ENCODE measurements at places on chromosomes 5 and 9.
A peak's percentile ranks its signal among the peaks of the same experiment; 100 is the strongest.

DNA sequence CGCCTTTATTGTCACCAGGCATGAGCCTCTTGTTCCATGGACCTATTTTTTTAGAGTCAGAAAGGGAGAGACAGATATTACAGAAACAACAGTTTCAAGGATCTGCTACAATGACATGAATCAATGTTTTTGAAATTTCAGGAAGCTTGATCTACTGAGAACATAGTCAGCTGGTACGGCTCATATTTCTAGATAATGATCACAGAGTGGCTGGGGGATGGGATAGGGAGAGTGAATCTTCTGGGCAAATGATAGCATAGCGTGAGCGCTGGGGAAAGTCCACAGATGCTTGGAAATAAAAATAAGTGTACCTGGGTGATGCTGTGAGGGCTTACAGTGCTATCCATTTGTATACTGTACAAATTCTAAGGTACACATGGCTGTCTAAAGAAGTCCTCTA lies 340.4 kb downstream of the EBF1 start:
- no peak for DNase-seq

DNA sequence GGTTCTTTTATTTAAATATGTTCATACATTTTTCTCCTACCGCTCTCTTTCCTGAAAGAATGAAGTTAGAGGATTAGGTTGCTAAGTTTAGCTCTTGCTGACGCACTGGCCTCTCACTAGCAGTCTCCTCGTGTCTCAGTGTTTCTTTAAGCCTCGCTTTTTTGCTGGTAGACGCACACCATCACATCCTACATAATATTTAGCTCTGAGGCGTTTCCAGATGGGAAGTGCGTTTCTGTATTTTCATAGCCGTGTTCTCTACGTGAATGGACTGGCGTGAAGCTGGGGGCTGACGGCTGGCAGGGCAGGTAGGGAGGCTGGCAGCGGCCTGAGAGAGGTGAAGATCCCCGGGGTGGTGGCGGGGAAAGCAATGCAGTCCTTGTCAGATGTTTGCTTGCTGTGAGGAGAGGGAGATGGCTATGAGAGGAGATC lies 79.2 kb upstream of the SPRY4 start:
- no peak for DNase-seq

DNA sequence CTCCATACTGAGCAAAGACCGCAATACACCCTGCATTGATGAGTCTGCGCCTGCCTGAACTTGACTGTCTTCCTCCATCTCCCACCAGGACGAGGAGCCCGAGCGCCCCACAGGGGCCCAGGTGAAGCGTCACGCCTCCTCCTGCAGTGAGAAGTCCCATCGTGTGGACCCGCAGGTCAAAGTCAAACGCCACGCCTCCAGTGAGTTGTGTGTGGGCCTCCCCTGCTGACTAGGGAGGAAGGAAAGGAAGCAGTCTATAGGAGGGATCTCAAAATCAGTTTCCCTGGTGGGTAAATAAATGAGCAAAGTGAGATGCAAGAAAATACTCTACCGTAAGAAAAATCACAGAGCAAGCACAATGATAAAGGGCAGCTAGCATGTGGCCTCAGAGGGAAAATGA lies 22.8 kb upstream of the GRPEL2 start:
- DNase-seq: no peak

DNA sequence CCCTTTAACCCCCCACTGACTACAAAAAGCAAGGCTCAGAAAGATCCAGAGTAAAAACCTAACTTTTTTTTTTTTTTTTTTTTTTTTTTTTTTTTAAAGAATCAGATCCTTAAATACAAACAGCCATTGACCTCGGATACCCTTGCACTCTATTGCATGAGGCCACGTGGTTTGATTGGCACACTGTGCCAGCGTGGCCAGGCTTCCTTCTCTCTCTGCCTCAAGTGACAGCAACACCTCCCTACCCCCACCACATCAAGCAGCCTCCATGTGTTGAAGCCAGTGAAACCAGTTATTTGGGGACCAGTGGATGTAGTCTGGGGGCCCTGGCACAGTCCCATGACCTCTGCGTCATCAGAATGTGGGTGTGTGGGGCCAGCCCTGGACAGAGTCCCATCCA lies 71.4 kb downstream of the OTULIN start:
- no peak for DNase-seq

DNA sequence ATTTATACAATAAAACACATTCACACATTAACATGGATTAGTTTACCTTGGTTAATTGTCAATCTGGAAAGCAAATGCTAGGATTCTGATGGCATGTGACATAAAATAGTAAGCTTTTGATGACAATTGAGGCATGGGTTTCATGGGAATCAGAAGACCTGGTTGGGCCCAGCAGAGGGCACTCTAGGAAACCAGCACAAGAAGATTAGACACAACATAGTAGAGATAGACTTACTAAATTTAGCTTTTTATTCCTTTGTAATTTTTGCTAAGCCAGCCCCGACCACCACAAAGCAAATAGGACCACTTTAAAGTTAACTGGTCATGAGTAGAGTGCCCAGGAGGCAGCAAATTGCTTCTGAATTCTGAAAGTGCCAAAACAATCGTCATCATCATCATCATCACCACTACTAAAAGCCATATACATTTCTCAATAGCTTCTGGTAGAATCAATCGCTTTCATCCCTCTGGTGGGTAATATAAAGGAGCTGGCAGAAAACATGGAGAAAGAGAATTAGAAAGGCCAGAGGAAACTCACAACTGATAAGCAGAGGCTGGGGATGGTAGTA lies 163.2 kb downstream of the ARRDC3 start:
- DNase-seq: no peak

DNA sequence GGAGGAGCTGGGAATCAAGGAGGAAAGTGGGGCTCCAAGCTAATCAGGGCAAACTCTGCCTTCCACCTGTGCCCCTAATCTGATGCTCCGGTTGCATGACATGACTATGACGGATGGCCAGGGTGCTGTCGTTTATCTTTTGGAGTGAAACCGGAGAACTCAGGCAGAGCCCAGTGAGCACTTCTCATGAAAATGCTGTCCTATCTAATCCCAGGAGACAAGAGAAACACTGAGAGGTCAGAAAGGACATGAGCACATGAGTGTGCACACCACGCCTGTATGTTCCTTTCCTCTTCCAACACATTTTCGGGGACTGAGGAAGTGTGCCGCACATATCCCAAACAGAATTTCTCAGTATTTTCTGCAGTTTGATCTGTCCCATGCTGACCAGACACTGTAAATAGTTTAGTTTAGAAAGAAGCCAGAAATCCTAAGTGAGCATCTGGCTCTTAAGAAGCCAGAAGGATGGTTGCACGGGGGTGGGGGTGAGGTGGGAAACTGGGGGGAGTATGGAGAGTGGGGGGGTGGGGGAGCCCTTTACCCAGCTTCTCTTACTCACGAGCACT lies 217.1 kb downstream of the TSSK1B start:
- DNase-seq: no peak

DNA sequence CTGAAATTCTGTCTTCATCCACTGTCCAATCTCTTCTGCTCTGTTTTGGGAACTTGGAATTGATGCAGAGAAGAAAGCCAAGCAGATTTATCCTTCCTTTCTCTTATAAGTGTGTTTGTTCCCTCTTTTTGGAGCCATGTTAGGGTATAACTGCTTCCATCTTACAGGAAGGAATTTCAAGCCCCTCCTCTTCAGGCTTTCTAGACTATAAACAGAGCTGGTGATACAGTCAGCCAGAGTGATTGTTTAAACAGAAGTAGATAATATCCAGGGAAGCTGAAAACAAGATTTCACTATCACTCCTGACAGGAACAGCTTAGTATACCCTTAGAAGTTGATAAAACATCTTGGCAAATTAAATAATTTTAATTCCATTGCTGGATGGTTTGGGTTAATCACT lies 102.1 kb upstream of the DMRT1 start:
- no peak for DNase-seq

- no peak for DNase-seq
Measured at GRCh38 chr5:59491945-59492344, 401.6 kb downstream of the PDE4D start.

DNA sequence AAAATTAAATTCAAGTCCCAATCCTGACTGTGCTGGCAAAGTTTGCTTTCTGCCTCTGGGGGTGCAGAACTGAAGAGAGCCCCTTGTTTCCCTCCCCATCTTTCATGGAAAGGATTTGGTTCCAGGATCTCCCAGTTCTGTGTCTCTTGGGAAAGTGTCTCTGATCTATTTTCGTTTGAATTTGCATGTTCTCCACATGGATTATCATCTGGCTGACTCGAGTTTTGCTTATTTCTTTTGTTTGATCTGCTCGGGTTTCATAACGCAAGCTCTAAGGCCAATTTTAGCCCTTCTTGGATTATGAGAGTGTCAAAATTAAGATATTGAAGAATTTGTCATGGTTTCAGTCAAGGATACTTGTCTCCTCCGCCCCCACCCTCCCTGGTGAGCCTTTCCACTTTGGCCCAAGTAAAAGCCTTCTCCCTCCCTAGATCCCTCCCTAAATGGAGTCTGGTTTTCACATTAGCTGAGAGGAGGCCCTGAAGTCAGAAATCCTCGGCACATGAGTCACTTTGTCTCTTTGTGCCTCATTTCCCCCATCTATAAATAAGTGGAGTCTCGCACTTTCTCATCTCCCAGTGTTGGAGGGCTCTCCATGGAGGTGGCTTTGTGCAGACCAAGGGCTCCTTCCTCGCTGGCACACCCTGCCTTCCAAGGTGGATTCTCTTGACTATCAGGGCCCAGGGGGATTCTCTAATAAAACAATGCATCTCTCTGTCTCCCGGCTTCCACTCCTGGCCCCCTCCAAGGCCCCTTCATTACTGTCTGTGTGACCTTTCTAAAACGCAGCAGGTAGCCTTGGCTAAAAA lies 17.3 kb downstream of the ADRB2 start:
- DNase-seq: no peak

GRCh38 chr5:40746703-40747102 lies 9.1 kb downstream of the TTC33 start:
- DNase-seq: no peak

- DNase-seq: no peak
Measured at GRCh38 chr5:111132076-111132475, 39.9 kb downstream of the WDR36 start.

DNA sequence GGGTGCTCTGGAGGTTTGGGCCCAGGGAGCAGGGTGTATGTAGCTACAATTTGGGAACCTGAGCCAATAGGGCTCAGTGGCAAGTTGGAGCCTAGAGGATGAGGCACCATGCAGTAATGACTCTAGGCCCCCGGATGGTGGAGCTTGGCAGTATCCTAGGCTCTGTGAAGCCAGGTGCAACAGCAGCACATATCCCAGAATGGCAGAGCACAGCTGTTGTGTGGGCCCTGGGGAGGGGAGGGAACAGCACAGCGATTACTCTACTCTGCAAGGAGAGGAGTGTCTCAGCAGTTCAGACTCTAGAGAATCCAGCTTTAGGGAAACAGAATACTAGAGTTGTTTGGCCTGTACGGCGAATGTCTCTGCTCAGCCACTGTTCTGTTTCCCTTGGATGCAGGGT lies 56.1 kb downstream of the LRRTM2 start:
- no peak for DNase-seq

DNA sequence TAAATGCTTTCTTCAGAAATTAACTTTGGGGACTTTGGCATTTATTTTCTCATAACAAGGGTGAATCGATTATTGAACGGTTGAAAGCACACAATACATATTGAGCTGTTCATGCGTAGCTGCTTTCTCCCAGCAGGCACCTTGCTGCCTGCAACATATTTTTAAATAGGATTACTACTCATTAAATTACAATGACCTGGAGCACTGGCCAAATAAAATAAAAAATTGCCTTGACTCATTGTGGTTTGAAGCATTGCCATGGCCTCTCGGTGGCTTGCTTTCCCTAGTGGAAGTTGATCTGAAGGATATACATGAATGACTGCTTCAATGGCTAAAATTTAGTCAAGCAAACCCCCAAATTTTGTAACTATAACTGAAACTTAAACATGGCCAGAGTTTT lies 181.6 kb upstream of the NUDT12 start:
- no peak for DNase-seq

GRCh38 chr5:176995122-176995490 lies 11.5 kb downstream of the UIMC1 start:
- DNase-seq: no peak

DNA sequence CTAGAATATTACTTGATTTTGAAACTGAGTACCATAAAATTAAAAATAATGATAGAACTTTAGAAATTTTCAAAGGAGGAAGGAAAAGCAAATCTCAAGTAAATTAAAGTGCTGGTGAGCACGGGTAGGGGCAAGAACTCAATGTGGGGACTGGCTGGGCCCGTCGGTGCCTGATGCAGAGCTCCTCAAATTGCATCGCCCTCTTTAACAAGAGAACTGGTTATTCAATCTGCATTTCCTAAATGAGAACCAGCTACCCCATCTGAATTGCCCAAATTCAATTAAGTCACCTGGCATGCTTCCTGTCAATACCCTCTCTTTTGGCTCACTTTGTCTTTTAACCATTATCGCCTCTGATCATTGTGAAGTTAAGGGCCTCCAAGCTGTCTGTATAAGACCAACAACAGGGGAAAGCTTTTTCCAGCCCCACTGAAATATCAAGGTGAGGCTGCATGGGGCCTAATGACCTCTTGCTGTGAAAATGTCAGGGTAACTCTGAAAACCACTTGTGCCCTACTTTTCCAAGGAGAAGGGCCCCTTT lies 316.7 kb downstream of the SLIT3 start:
- DNase-seq: no peak

GRCh38 chr9:81683704-81684103 lies 5.6 kb downstream of the TLE1 start:
- no peak for DNase-seq

- DNase-seq: peak; percentile 44
Measured at GRCh38 chr9:27426511-27427271, 97.4 kb upstream of the IFNK start.

DNA sequence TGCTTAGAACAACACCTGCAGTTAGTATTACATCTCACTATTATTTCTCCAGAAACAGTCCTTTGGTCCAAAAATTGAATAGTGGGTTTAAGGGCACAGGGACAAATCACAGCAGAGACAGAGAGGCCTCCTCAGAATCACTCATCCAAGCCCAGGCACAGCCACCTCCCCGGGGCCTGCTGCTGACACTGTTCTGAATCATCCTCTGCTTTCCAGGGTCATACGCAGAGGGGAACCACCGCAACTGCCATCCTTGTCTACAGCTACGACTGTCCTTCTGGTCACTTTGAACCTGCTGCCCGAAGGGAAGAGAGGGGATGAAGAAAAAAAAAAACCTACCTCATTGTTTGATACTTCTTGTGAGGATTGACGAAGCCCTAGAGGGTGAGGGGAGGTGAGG lies 35.3 kb upstream of the MAN2A1 start:
- DNase-seq: no peak

DNA sequence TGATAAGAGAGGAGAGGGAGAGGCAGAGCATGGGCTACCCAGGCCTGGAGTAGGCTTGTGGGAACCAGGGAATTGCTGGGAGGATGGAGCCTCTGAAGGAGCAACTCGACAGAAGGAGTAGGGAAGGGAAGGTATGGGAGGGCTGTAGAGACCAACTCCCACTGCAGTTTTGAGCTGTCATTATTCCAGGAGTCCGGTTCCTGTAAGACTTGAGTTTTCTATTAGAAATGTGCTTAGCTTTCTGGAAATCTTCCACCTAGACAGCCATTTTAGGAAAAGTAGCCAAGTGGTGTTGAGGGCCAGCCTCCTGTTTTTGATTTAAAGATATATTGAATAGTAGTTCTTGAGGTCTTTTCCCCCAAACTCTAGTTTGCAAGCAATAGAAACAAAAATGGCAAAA lies 323.5 kb downstream of the LRRC70 start:
- no peak for DNase-seq
